ENCODE measurements at places on chromosomes 7 and 10.

GRCh38 chr7:45699726-45700390 is 125.7 kb downstream of the ADCY1 start:
- DNase-seq = no peak

DNA sequence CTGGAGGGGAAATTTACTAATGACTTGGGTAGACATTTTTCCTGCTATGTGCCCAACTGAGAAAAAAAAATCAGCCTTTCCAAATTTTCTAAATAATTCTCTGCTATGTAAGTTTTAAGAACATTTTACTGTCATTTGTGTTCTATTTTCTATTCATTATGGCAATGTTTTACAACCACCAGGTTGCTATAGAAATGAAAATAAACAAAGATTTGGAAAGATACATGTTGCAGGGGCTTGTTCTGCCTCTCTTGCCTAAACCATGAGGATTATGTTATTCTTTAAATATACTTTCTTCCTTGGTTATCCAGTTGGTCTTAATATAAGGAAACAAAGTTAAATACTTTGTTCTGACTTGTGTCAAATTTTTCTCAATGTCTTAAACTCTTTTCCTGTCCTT is 257.2 kb downstream of the TWIST1 start:
- DNase-seq = no peak

- no peak for DNase-seq
These were observed 89.8 kb upstream of the PRPS1L1 start for GRCh38 chr7:18117482-18117881.

GRCh38 chr7:77679608-77680007 is 16.7 kb upstream of the RSBN1L start:
- no peak for DNase-seq

DNA sequence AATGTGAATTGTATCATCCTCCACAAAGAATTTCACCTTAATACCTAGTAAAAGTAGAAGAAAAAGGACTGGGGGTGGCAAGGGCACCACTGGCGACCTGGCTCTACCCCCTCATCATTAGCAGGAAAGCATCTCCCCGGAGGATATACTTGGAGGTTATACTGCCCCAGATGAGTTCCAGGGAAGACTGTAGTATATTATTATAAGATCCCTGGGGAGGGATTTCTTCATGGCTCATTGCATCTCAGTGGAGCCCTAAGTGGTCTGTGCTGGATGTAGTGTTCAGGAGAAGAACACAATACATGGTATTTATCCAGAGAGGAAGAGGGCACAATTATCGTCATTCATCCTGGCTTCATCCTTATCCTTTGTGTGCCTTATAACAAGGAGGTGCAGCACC is 14.2 kb upstream of the DYNC1I1 start:
- DNase-seq = no peak

GRCh38 chr10:58764087-58764747 is 251.5 kb downstream of the BICC1 start:
- DNase-seq = no peak

GRCh38 chr10:127033216-127034033 is 128.2 kb downstream of the DOCK1 start:
- no peak for DNase-seq

DNA sequence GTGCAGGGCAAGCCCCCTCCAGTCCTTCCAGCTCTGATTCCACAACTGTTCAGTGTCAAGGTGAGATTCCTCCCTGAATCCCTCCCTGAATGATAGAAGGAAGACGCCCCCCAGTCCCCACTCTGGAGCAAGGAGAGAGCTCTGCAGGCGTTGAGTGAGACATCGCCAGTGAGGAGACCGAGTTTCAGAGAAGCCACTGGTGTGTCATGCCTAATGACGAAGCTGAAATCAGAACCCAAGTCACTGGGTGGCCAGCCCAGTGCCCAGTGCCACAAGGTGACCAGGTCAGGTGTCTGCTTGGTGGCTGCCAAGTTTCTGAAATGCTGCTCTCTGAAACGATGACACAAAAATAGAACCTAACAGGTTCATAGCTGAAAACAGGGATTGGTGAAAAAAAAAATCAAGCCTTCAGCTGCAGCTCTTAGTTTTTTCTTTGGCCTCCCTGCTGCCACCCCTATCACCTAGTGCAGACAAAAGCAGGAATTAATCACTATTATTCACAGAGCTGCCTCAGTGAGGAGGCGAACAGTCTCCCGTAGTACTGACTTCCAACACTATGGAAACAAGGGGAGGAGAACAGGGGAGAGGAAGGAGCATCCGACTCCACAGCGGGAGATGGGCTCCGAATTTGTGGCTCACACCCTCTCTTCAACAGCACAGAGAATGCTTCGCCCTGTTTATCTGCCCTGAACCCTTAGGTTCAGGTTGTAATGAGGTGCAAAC is 153.5 kb downstream of the ARHGAP12 start:
- DNase-seq = no peak

DNA sequence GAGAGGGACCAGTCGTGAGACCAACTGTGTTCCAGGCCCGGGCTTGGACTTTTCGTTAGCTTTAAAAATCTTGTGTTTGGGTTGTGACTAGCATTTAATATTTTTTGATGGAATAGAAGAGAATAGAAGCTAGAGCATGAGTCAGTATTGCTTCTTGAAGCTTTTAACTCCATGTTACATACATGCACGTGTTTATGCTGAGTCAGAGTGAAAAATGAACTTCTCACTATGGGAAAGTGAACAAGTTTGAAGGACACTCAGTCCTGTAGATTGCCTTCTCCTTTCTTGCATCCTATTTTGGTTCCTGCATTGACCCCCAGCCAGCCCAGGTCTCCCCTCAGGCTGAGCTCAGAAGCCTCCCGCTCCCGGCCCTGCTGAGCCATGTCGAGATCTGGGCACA is 31.8 kb downstream of the GHRHR start:
- no peak for DNase-seq

GRCh38 chr7:25879799-25880198 is 272.2 kb upstream of the NFE2L3 start:
- DNase-seq = no peak

- no peak for DNase-seq
These were observed 310.0 kb downstream of the ABCA13 start for GRCh38 chr7:48481235-48481634.

GRCh38 chr10:90458054-90458453 is 399.8 kb downstream of the HTR7 start:
- DNase-seq = no peak

- DNase-seq = no peak
These were observed 885.1 kb downstream of the CCSER2 start for GRCh38 chr10:85213493-85213892.

- no peak for DNase-seq
These were observed 598.3 kb upstream of the GHITM start for GRCh38 chr10:83541046-83541445.

DNA sequence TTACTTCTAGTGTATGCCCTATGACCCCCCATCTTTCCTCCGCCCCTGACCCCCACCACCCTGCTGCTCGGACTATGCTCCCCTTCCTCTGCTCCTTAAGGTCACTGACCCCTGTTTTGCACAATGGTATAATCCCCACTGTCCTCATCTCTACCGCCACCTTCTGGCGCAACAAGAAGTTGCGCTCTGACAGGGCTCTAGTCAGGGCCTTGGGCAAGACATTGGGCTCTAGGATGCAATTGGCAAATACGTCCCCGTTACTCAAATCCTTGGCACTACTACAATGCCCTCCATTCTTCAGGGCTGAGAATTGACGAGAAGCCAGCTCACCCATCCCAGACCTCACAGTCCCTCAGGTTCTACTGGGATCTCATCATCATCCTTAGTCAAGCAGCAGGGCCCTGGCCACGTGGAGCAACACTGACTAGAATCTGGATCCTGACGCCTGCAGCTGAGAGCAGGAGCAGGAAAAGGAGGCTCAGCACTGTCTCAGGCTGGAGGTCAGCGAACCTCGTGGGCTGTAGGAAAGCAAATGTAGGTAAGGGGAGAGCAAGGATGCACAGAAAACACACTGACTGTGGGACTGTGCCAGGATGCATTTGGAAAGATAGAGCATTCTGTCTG is 10.6 kb downstream of the LRIT2 start:
- DNase-seq = no peak

DNA sequence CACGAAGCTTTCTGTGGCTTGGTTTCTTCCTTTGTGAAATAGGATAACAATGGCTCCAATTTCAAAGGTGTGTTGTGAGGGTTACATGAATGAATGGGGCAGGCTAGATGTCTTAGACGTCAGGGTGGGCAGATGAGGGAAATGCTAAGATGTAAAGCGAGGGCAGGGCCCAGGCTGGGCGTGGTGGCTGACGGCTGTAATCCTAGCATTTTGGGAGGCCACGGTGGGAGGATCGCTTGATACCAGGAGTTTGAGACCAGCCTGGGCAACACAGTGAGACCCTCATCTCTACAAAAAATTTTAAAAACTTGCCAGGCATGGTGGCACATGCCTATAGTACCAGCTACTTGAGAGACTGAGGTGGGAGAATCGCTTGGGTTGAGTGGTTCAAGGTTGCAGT is 607.7 kb upstream of the FOXK1 start:
- no peak for DNase-seq
